ENCODE measurements at places on chromosomes 7 and 10.

DNA sequence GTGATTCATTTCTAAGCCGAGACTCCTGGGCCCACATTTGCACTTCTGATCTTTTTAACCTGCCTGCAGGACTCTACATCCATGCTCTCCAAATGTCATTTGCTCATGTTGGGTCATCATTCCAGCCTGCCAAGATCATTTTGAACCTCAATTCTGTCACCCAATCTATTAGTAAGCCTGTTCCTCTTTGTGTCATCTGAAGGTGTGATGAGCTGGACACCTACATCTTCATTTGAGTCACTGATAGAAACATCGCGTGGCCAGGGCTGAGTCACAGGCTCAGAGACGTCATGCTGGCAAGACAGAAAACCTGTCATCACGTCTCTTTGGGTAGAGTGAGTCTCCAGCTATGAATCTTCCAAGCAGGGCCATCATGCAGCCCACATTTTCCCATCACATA lies 65.3 kb upstream of the SLF2 start:
- no peak for DNase-seq

- no peak for DNase-seq
These were observed 56.7 kb downstream of the LHPP start for GRCh38 chr10:124518366-124518765.

DNA sequence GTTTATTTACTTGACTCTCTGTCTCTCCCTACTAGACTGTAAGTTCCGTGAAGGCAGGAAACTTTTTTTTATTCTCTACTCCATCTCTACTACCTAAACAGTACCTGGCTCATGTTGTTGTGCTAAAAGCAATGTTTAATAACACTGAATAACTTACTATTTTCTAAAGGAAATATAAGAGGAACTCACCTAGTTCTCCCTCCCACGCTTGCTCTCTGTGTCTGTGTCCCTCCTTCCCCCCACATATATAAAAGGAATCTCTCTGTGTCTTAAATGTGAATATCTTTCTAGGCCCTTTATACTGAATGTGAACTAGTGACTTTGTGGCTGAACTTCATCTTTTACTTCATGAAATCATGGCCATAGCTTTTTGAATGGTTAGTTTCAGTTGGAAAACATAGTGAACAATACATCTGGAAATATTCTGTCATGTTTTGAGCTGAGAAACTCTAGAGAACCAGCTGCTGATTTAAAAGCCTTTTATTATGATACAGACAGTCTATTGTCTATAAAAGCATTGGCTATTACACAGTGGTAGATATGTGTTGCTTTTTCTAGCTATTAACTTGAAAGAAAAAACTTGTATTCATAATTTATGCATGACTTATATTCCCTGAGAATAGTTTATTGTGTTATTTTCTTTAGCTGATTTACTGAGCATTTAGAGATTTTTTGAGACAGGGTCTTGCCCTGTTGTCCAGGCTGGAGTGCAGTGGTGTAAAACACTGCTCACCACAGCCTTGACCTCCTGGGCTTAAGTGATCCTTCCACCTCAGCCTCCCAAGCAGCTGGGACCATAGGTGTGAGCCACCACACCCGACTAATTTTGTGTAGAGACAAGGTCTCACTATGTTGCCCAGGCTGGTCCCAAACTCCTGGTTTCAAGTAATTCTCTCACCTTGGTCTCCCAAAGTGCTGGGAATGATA lies 42.5 kb downstream of the VCL start:
- DNase-seq, result no peak

DNA sequence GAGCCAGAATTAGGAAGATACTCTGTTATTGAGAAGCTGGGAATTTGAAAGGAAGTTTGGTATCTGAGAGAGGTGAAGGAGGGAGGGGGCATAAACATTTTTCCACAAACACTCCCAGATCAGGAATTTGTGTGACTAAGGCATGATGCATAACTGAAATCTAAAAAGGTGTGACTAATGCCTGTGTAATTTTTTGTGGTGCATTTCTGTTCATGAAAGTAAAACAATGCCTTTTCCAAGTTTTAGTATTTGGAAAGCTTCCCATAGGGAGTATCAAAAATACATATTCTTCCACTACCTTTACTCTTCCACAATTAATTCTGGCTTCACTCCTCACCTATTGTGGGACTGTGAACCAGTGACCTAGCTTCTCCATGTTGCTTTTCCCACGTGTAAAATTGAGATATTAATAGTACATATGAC lies 56.4 kb upstream of the CAV2 start:
- DNase-seq, result no peak

GRCh38 chr10:30997536-30998235 lies 34.0 kb downstream of the ZNF438 start:
- no peak for DNase-seq

DNA sequence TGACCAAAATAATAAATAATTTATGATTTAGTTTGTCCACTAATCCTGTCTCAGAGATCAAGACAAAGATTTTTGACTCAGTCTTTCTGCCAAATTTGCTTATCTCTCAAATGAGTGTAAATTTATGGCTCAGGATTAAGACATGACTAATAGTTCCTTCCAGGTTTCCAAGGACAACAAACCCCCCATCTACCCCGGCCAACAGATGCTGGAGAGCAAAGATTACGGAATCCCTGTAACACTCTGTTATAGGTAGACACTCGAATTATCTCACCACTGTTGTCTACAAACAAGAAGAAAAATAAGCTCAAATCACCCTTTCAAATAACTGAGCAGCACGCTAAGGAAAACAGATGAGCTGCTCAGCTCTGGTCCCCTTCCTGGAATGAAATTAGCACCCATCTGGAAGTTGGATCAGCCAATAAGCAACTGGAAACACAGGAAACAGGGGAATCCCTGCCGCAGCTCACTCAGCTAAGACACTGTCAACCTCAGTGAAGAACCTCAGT lies 56.8 kb upstream of the SVIL start:
- no peak for DNase-seq

DNA sequence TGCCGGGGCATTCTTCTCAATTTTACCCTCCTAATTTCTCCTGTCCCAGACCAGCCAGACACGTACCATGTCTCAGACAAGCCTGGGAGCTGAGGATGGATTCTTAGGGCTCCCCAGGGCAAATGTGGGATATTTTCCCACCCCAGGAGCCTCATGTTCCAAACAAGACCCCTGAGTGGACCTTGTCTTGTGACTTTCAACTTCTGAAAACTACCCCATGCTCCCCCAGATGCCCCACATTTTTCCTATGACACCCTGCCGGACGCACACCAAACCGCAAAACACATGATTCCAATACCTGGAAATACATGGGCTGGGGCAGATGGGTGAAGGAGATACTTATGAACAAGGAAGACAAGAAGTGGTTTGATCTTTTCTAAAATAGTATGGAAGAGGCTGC lies 874 bp downstream of the GIMAP5 start:
- no peak for DNase-seq

DNA sequence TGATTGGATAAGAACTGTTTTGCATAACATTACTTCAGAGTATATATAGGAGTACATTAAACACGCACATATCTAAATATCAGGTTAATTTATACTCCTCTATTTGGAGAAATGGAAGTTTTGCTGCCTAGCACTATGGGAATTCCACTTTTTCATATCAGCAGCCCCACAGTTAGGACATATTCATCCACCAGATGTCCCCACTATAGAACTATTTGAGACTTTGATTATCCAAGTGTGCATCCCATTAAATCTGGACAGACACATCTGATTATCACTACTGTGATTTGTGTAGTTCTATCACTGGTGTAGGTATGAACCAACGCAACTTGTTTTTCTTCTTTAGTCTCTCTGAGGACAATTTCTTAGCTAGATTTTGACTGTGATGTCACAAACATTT lies 345.7 kb downstream of the THSD7A start:
- DNase-seq, result no peak

All from effector CD8-positive, alpha-beta T cell (primary cell).